ENCODE measurements at places on chromosomes 11 and 22.
A peak's percentile ranks its signal among the peaks of the same experiment; 100 is the strongest.

DNA sequence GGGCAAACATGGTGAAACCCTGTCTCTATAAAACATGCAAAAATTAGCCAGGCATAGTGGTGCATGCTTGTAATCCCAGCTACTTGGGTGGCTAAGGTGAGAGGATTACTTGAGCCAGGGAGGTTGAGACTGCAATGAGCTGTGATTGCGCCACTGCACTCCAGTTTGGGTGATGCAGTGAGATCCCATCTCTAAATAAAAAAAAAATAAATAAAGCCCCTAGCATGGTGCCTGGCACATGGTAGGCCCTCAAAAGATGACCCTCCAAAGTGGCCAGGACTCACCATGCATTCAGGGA, 74.6 kb downstream of the PTPRJ start:
- DNase-seq = no peak

GRCh38 chr11:97908354-97908753, 1112.4 kb upstream of the CNTN5 start:
- no peak for DNase-seq

DNA sequence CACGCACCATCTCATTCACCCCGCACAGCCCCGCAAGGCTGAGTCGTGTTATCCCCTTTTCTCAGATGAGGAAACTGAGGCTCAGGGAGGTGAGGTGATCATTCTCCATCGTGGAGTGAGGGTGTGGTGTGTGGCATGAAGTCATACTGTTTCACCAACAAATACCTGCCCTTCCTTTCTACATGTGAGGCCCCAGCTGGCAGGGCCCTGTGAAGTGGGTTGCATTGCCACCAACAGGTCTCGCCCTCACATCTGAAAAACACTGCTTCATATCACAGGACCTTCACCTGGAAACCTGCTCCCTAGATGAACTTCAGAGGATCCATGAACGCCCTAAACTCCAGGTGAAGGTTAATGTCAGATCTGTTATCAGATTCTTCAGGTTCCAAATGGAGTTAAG, 4.3 kb downstream of the SSTR3 start:
- DNase-seq = no peak

DNA sequence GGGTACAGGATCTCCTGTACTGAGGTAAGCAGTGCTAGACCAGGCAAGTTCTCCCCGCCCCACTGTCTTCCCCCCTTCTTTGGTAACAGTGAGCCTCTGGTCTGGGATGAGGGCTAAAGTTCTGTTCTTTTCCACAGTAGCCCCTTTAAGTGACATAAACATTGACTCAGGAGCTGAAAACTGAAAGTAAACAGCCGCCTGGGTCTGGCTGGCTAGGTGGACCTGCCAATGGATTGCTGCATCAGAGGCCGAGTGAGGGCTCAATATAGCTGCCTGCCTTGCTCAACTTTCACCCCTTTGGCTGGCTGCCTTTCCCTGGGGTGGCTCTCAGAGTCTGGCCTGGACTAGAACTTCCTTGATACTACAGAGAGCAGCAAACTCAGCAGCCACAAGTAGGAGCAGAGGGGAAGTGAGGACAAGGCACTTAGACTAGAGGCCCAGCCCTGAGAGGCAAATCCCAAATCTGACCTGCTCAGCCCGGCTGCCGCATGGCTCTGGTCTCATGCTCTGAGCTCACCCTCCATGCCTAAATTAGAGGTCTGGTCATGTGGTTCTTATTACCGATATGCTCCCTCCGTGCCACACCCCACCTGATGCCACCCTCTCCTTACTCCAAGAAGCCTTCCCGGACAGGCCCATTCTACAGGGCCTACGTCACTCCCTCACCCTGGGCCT, 9.6 kb upstream of the UCP3 start:
- DNase-seq = peak; percentile 40

Measured in SIG-M5 (cell line).